ENCODE measurements at places on chromosomes 7 and 10.

GRCh38 chr10:94725871-94726270, 36.6 kb upstream of the CYP2C19 start:
- no peak for DNase-seq

- peak; percentile 41 for DNase-seq
Observed at GRCh38 chr7:116683786-116684185, 11.8 kb downstream of the MET start.

DNA sequence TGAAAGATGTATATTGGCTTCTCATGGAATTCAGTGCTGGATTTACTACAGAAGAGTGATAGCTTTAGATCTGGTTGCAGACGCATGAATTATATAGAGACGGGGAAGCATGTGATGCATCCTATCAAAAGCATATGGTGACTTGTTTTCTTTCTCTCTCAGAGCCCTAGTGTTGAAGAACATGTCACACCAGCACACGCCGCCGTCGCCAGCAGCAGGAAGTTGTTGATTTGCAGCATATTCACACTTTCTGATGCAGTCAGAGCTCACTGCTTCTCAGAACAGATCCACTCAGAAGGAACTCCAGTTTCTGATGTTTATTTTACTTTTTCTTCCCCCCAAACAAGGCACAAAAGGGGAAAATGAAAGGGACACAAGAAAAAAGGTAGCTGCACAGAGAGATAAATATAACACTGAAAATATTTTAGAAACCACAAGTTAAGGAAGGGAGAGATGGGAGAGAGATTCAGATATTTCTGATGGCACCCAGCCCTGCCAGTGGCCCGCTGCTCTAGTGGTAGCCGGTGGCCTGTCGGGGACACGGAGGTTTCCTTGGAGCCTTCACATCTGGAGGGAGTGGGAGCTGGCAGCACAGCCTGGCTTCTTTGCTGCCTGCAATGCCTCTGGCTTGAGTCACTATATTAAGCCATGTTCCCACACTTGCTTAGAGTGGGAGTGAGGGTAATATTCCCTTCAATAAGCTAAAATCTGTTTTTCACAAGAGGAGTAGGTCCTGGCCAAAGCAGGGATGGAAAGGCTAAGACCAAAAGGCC, 123.2 kb downstream of the NRP1 start:
- no peak for DNase-seq

DNA sequence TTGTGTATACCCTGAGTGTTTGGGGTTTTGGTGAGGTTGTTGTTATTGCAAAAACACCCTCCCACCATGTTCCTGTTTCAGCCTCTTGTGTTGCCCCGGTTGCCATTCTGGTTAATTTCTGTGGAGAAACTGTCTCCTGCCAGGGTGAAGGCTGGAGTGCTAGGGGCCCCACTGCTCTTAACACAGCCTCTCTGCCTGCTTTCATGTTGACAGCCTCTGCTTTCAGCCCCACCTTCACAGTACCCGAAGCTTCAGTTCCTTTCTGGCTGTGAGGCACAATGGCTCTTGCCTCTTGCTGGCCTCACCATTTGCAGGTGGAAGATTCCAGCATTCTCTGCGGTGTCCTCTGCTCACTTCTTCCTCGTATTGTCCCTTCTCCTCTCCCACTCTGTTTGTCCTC, 19.2 kb downstream of the SLC18A2 start:
- DNase-seq = no peak

DNA sequence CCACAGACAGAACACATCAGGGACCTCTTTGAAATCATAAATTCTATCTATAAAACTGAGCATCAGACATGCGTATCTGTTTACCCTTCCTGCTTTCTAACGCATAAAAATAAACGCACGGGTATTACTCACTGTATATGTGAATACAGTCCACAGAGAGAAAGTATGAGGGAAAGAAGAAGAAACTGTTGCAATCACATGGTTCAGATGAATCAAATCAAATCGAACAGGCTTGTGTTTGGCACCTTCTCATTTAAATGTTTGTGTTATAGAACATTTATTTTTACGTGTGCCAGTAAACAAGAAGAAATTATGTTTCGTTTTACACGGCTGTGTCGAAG, 322.0 kb downstream of the FRMD4A start:
- DNase-seq = no peak

- DNase-seq = no peak
Observed at GRCh38 chr10:64010711-64011110, 489.5 kb downstream of the REEP3 start.

GRCh38 chr7:47492716-47493325, 89.1 kb downstream of the TNS3 start:
- peak; percentile 37 for DNase-seq

- no peak for DNase-seq
Observed at GRCh38 chr10:24114556-24114955, 94.4 kb upstream of the KIAA1217 start.

DNA sequence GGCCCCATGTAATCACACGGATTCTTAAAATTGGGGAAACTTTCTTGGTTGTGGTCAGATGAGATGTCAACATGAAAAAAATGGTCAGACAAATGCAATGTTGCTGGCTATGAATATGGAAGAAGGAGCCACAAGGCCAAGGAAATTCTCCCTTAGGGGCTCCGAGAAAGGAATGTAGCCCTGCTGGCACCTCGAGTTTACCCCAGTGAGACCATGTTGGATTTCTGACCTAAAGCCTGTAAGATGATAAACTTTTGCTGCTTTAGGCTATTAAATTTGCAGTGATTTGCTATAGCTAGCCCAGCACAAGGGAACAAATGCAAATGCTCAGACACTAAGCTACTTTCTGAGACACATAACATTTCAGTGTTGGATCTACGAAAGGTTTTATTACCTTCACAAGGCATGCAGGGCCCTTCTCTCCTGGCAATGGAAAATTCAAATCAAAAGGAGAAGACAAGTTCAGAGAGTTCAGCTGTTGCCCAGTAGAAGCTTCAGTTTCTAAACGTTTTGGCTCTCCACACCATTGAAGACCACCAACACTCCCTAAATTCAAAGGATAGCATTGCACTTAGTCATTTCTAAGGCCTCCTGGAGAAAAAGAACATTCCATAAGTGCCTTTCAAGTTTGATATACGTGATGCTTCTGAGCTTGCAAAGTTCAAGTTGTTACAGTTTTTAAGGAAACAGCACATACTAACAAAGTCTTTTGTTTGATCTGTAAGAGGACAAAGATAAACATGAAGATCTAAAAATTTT, 23.4 kb downstream of the MCMBP start:
- DNase-seq = no peak

DNA sequence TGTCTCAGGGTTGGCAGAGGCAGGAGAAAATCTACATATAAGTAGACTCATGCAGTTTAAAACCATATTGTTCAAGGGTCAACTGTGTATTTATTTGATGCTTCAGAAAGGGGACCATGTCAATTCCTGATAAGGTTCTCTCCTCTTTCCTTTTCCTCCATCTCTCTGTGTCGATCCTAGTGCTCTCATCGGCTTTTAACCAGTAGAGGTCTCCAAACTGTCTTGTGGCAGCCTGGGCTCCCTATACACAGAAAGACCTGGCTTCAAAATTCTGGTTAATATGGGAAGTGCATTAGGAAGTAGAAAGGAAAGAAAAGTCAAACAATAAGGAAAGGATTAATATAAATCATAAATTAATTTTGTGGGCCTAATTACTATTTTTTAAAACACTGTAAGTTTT, 304.4 kb upstream of the C7orf33 start:
- no peak for DNase-seq

- no peak for DNase-seq
Observed at GRCh38 chr10:132281915-132282666, 25.7 kb downstream of the STK32C start.

DNA sequence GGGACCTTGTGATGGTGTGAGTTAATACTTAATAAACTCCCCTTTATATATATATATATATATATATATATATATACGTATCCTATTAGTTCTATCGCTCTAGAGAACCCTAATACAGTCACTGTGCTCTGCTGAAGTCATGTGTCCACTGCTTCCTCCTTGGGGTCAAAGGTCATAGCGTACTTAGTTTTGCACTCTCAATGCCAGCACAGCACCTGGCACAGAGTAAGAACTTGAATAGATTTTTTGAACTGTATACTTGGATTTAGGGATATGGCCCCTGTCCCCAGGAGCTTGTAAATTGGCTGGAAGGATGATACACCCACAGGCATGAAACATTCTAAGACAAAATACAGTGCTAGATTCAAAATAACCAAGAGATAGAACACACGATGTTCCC, 58.9 kb upstream of the PLXNA4 start:
- DNase-seq = no peak

- no peak for DNase-seq
Observed at GRCh38 chr10:132646443-132647097, 109.0 kb downstream of the INPP5A start.

DNA sequence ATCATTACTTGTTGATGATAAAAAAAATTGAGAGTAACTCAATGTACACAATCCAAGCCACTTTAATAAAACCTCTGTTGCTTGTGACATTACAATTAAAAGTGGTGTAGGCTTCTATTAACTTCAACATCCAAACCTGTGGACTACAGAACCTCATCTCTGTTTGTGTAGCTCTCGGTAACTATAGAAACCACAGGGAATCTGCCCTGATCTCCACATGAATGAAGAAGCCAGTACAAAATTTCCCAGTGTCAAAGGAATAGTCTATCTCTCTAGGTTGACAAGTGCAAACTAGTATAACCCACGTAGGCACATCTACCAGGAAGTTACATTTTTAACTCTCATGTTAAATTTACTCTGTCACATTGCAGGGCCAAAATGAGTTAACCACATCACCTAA, 204.3 kb downstream of the CHCHD3 start:
- DNase-seq = no peak

DNA sequence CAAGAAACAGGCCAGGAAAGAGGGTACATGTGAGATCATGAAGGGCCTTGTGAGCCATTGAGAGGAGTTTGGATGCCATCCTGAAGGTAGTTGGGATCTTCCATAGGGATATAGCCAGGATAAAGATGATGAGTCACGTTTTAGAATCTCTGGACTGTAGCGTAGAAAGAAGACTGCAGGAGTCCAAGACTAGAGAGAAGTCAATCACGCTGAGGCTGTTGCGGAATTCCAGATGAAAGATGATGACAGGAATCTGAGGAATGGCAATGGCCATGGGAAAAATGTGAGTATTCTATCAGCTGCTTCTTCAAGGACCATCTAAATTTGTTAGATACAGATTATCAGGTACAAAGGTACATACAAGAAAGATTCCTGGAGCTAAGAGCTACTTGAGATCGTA, 711.3 kb downstream of the GRM8 start:
- no peak for DNase-seq

DNA sequence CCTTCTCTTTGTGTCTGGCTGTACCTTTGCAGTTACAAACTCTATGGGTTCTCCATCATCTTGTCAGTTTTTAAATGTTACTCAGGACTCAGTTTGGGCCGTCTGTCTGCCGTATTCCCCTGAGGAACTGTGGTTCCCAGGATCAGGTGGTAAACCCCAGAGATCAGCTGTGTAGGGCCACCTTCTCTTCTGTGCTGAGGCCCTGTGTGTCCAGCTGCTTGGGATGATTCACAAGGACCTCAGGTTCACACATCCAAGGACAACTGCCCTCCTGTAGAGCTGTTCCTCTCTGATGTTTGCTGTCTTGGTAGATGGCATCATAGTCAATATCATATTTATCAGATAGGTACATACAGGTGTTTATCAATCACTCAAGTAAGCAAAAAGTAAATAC, 24.5 kb downstream of the CUL1 start:
- DNase-seq = no peak

- peak; percentile 82 for DNase-seq
Observed at GRCh38 chr7:17043012-17043877, 161.5 kb upstream of the AGR3 start.

DNA sequence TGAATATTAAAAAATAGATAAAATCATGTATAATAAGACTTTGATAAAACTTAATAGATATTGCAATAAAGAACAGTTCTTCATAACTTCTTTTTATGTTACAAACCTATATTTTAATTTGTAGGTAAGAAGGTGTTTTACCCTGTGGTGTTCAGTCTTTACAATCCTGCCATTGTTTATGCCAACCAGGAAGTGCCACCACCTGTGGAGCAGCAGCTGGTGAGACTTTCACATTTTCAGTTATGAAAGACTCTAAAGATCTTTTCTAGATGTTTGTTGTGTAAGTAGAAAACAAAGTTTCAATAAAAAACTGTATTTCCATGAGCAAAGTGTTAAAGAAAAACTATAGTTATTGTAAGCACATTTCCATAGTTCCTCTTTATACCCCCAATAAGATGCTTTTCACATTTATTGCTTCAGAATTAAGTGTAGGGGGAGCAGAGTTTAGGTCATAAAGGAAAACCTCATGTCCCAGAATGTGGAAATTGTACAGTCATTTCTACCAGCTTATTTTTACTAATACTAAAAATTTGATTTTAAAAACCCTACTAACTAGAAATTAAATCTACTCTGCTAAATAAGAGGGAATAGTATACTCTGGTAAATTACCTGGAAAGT, 28.7 kb downstream of the CSGALNACT2 start:
- peak; percentile 24 for DNase-seq

GRCh38 chr7:43164757-43165156, 52.3 kb downstream of the HECW1 start:
- peak; percentile 69 for DNase-seq

DNA sequence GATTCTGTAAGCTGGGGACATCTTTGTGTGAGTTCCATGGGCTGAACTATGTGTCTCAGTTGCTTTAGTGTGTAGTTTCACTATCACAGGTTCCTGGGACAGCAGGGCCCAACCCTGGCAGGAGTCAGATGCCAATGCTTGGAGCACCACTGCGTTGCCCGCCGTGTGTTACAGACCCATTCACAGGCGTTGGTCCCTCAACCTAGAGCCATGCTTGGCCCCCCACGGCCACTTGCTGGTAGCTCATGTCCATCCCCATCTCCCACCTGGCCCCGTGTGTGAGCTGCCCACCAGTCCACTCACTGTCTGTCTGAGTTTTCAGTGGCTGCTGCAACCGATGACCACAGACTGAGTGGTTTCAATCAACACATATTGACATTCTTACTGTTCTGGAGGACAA, 546.9 kb downstream of the TCERG1L start:
- no peak for DNase-seq

DNA sequence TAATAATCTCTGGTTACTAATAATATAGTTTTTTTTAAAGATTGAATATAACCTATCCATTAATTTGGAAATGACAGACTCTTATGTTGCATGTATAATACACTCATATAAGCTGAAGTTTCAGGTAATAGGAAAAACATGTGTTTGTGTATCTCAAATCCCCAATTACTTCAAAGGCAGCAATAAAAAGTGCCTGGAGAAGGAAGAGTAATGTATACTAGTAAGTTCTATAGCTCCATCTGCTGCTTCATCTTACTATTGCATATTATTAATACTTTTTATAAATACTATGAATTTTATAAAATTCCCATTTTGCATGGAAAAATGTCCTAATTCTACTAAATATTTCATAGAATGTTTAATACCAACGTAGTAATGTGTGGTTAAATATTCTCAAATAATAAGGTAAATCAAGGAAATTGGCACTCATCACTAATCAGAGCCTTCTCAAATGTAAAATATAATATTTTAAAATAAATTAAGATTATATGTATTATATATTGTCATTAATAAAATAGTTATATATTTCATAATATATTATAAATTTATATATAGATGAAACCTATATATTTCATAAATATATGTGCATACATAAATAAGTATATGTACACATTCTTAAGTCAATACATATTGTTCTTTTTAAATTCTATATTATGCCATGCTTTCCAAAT, 311.9 kb downstream of the HGF start:
- DNase-seq = no peak
